ENCODE measurements at places on chromosomes 11 and 22.

DNA sequence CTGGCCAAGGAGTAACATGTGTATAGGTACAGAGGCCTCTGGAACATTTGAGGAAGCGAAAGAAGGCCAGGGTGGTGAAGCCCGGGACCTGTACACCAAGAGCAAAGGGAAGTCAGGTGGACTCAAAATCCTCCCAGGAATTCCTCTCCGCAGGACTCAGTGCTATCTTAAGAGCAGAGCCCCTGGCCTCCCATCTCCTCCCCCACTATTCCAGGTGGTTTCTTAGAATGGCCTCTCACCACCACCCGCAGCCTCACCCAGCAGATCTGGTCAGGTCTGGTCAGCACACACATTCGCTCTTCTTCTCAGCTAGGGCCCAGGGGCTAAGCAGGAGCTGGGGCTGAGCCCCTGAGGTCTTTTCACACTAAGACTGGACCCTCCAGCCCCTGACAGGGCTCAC lies 59.1 kb downstream of the SCGB1A1 start:
- no peak for DNase-seq

GRCh38 chr11:106989078-106989455 lies 29.2 kb downstream of the GUCY1A2 start:
- no peak for DNase-seq

- no peak for DNase-seq
Observed at GRCh38 chr11:17410606-17411379, 22.3 kb upstream of the KCNJ11 start.

DNA sequence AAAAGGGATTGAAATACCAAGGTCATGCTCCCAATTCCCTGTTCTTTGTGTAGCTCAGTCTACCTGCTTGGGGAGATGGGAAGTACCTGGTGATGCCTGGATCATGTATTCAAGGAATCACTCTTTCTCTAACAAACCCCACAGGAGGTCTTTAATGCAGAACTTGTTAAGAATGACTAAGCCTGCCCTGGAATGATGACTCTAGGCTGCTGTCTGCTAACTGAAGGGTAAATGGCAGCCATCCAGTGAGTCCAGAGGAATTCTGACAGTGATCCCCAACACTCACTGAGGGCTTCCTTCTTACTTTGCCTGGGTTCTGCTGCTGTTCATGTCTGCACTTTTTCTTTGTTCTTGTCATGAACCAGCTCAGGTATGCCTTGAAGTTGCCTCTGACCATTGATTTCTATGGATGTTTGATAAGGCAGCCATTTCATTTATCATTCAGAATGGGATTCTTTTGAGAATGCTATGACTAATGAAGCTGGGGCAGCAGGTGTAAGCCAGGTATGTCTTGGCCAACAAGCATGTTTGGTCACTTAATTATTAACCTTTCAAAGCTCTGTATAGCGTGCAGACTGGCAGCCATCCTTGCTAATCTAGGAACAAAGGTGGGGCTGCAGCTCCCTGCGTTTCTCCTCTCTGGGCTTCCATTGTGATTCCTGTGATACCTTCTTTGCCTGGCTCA lies 11.4 kb downstream of the PRSS23 start:
- no peak for DNase-seq

- DNase-seq, result no peak
Observed at GRCh38 chr11:122393209-122393860, 262.2 kb upstream of the UBASH3B start.

DNA sequence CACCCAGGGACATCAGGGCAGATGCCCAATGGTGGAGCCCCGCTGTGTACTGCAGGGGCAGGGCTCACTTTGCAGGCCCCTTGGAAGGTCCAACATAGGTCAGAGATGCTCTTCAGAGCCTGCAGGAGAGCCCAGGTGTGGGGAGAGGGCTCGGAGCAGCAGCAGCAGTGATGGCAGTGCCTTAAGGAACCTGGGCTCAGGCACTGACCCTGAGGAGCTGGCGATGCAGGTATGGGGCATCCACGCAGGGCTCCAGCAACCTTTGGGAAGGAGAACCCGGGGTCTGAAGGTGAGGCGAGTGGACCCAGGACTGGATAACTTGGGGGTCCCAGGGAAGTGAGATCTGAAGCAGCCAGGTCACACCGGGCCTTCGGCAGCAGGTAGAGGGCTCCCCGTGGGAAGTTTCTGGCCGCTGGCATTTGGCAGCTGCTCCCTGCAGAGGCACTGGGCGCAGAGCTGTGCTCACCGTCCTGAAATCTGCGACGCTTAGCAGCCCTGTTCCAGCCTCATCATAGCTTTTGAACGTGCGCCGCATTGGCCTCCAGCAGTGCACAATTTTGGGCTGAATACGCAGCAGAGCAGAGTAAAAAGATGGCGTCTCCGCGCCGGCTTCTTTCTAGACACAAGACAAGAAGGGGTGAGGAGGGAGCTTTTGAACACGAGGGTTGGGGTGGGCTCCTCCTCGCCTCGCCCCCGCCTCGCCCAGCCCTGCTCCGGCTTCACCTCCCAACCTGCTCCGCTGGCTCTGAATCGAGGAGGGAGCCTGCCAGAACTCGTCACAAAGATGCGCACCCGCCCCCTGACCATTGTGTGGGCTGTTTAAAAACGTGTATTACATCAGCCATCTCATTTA lies 118.8 kb downstream of the MPPED1 start:
- DNase-seq, result no peak

DNA sequence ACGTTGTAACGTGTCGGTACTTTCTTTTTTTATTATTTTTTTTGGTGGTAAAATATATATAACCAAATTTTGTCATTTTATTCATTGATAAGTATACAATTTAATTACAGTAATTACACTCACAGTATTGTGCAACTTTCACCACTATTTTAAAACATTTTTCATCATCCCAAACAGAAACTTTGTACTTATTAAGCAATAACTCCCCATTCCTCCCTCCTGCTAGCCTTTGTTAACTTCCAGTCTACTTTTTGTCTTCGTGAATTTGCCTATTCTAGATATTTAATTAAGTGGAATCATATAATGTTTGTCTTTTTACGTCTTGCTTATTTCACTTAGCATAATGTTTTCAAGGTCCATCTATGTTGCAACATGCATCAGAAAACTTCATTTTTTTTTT lies 58.5 kb downstream of the STIM1 start:
- no peak for DNase-seq

DNA sequence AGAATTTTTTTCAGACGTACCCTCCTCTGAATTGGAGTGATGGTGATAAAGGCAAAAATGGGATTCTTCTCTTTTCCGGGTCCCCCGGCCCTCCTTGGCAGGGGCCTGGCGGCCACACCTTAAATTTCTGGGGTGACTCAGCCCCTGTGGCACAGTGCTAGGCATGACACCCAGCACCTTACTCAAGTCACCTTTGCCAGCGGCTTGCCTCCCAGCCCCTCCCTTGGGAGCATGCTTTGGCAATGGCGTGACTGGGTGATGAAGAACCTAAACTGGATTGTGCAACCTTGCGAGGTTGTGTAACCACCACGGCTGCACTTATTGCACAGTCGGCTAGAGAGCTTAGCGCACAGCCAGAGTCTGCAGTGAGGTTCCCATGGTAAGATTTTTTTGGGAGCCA lies 16.2 kb upstream of the LDLRAD3 start:
- no peak for DNase-seq

GRCh38 chr11:36071917-36072500 lies 128.1 kb downstream of the LDLRAD3 start:
- DNase-seq, result no peak

GRCh38 chr11:48104568-48104924 lies 112.1 kb upstream of the OR4B1 start:
- DNase-seq, result no peak

DNA sequence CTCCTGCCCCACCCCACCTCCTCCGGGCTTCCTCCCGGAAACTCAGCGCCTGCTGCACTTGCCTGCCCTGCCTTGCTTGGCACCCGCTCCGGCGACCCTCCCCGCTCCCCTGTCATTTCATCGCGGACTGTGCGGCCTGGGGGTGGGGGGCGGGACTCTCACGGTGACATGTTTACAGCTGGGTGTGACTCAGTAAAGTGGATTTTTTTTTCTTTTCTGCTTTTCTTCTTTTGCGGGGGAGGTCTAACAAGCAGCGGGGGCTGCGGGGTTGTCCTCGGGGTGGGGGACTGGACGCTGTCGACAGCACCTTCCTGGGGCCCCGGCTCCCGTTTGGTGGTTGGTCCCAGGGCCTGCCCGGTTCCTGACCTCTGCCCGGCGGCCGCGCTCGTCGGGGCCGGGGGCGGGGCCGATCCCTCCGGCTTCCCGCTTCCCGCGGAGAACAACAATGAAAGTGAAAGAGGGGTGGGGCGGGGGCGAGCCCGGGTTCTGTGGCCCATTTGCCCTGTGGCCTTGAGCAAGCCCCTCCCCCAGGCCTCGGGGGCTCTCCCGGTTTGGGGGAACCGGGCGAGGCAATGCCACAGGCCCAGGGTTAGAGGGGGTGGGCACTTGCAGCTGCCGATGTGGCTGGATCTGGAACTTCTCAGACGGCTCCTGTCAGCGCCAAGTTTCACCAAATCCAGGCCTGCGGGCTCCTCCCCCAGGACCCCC lies 975 bp upstream of the MDK start:
- DNase-seq, result no peak

- DNase-seq, result no peak
Observed at GRCh38 chr11:57974848-57975601, 48.7 kb upstream of the OR9Q1 start.

GRCh38 chr11:92329137-92329536 lies 104.5 kb downstream of the FAT3 start:
- no peak for DNase-seq

- DNase-seq, result no peak
Observed at GRCh38 chr11:110513259-110513801, 83.6 kb downstream of the FDX1 start.

DNA sequence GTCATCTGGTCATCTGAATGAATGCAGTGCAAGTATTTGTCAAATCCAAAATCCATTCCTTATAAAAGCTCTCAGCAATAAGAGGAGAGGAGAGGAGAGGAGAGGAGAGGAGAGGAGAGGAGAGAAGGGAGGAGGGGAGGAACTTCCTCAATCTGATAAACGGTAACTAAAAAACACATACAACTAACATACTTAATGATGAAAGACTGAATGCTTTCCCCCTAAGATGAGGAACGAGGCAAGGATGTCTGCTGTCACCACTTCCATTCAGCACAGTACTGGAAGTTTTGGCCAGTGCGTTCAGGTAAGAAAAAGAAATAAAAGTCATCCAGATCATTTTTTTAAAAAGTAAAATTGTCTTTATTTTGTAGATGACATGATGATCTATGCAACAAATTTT lies 80.4 kb downstream of the CD82 start:
- DNase-seq, result no peak

DNA sequence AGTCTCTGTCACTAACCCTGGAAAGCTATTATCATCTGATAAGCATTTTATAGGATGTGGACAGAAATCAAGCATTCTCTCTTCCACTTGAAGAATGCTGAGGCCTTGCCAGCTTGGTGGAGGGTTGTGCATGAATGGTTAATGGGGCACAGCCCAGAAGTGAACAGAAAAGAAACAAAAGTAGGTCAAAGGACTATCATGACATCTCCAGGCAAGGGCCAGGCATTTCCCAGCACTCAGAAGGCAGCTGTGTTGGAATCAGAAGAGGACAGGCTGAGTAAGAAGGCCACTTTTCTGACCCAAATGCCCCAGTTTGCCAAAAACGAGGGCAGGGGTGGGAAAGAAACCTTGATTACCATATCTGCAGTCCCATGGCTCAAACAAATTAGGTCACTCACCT lies 12.4 kb downstream of the TENM4 start:
- no peak for DNase-seq

- DNase-seq, result no peak
Observed at GRCh38 chr11:126886085-126886484, 114.5 kb downstream of the KIRREL3 start.

DNA sequence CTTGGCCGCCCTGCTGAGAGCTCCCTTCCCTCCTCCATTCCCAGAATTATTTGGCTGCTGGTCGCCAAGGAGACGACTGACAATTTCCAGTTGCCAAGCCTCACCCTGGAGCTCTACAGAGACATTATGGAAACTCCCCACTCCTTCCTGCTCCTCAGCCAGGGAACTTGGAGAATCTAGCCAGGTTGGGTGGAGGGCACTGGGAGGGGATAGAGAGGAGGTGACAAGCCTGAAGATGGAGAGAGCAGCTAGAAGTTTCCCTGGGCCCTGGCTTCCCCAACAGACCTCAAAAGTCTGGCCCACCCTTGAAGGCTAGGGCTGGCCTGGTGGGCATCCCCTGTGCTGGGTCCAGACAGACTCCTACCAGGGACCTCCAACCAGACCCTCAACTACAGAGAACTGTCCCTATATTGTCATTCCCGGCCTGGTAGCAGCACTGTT lies 6.7 kb upstream of the VSIG10L2 start:
- DNase-seq, result no peak
